Mucosa of descending colon (tissue), 3 donors: ENCODE measurements at places on chromosomes 12 and 14. TPM values are rescaled to one million over a fixed set of nuclear protein-coding genes. Genes with fewer than 3 reads are reported as not detected.

The SLC4A8 gene
- 1.5 TPM for total RNA-seq

The TMEM132D gene
- total RNA-seq, result 0.12 TPM

The PLBD1 gene
- total RNA-seq, result 63.7 TPM

The GPRC5A gene
- total RNA-seq, result 326 TPM

The PTGER2 gene
- total RNA-seq, result 4.1 TPM

The FSCB gene
- not detected for total RNA-seq

The FOXN4 gene
- not detected for total RNA-seq

The SMCO2 gene
- total RNA-seq, result not detected

The ARF3 gene
- total RNA-seq, result 207 TPM

The TRHDE gene
- total RNA-seq, result 11.2 TPM

The RASAL1 gene
- 6.5 TPM for total RNA-seq

The NOVA1 gene
- total RNA-seq, result 6.1 TPM

DNA sequence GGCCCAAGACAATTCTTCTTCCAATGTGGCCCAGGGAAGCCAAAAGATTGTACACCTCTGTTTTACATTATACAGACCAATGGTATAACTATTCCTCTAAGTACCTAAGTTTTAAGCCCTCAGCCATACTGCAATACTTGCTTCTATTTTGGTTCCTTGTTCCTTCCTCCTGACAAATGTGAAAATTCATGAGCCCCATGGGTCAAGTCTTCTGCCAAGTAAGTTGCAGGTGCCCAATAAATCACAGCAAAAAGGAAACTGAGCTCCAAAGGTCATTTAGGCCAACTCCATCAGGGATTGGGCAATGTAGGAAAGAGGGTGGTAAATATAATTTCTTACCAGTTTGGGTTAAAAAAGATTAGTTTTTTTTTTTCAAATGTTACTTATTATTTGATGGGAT, 57.7 kb upstream of the NPFF start:
- DNase-seq, result no peak

- no peak for DNase-seq
These were observed 2.9 kb downstream of the RDH12 start for GRCh38 chr14:67704484-67705089.

DNA sequence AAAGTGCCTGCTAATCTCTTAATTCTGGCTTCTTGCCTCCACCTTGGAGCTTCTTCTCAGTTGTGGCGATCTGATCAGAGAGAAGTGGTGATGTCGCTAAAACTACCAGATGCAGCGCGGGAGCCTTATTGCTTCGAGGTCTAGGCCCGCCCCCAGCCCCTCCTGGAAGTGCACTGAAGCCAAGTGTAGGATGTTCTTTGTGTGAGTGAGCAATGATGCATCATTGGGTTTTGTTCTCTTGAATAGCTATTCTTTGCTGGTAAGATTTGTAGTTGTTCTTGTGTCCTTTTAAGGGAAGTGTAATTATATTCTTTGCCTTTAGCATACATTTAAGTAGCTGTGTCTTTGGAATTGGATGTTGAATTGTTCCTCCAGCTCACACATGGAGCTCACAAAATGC, 35.8 kb downstream of the MTHFD1 start:
- no peak for DNase-seq

DNA sequence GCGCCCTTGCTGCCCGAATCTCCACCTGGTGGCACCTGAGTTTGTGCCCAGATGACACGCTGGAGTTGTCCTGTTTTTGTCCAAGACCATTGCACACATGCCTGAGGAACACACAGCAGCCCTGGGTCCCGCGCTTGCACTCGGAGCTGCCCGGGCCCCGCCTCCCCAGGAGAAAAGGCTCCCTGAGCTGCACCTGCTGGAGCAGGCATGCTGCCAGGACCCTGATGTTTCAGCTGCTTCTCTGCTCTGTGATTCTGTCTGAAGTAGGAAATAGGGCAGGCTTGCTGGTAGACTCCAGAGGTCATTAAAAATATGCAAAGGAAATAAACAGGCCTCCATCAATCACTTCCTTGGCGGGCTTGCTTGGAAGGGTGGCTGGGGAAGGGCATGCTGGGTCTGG, 271.6 kb downstream of the CACNA1C start:
- peak; percentile 60 for DNase-seq

GRCh38 chr12:93938317-93938716, 210.1 kb upstream of the PLXNC1 start:
- no peak for DNase-seq

GRCh38 chr12:31491841-31492598, 98.9 kb downstream of the DENND5B start:
- no peak for DNase-seq

- no peak for DNase-seq
These were observed 24.1 kb downstream of the DUSP16 start for GRCh38 chr12:12538535-12538934.

GRCh38 chr14:67059596-67059995, 129.6 kb upstream of the GARIN2 start:
- DNase-seq, result no peak

- DNase-seq, result peak; percentile 29
These were observed 26.3 kb upstream of the CISTR start for GRCh38 chr12:53777936-53778644.

GRCh38 chr12:54565986-54566544, 16.7 kb downstream of the PDE1B start:
- DNase-seq, result no peak

GRCh38 chr12:5034603-5035002, 9.1 kb upstream of the KCNA5 start:
- no peak for DNase-seq

GRCh38 chr12:40011775-40012129, 94.1 kb downstream of the SLC2A13 start:
- DNase-seq, result no peak

DNA sequence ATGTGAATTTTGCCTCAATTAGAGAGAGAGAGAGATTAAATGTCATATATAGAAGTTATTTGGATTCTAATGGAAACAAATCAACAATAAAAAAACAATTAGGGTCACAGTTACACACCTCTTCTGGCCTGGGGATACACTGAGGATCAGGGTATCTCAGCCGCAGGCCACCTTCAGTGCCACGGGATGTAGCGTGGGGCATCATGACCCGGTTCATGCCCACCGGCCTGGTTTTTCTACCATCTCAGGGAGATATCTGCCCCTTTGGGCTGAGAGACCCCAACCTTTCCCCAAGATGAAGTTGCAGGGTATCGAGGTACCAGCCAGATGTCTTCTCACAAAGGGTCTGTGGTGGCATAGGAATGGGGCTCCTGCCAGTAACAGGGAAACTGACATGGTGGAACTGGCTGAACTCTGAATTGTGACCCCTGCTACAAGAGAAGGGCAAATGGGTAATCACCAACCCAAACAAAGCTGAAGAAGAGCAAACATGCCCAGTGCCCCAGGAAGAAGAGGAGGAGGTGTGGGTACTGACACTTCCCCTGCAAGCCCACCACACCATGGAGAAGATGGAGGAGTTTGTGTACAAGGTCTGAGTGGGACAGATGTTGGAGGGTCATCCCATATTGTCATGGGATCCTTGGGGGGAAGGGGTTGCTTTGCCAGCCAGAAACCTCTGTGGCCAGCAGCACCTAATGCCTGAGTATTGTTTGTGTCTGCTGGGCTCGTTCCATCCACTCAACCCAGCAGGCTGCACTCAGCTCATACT, 19.5 kb downstream of the SERPINA3 start:
- DNase-seq, result no peak

- no peak for DNase-seq
These were observed 149.0 kb downstream of the NAV3 start for GRCh38 chr12:77979597-77980250.

DNA sequence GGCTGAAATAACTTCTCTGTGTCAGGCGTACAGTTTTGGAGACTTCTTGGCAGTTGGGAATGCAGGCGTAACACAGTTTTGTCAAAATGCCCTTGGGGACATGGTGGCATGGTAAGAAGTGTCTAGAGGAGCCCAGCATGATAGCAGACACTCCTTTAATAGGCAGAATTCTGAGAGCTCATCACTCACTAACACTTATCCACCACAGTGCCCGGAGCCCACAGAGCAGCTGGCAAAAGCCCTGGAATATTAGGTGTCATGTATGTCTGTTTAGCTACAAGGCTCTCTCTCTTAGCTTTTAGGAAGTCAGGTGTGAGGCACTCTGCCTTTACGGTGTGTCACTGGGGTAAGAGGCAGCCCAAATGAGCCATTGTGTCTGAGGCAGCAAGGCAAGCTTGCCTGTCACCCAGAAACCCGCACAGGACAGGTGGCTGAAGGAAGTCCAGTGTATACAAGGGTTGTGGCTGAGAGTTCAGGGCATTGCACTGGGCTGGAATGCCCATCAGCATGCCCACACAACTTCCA, 96.3 kb downstream of the ESRRB start:
- DNase-seq, result no peak
